Fibroblast of mammary gland (primary cell): ENCODE measurements at places on chromosomes 7 and 10.

- peak; percentile 95 for DNase-seq
Observed at GRCh38 chr7:47622946-47623640, 41.2 kb upstream of the TNS3 start.

- no peak for DNase-seq
Observed at GRCh38 chr10:97096261-97097083, 89.3 kb downstream of the SLIT1 start.

DNA sequence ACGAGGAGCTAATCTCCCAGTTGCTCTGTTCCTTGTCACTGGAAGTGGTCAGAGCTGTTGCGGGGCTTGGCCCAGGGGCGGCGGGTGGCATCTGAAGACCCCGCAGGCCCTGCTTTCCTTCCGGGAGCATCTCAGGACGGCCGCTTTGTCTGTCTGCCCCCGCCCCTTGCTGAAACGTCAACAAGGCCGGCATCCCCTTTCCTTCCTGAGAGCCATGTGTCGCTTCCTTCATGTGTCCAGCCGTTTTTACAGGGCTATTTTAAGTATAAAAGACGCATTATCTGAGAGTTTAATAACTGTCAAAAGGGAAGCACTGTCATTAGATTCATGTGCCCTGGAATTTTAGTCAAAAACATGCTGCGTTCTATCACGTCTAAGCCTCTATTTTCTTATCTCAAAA is 110.4 kb downstream of the CUX1 start:
- no peak for DNase-seq

DNA sequence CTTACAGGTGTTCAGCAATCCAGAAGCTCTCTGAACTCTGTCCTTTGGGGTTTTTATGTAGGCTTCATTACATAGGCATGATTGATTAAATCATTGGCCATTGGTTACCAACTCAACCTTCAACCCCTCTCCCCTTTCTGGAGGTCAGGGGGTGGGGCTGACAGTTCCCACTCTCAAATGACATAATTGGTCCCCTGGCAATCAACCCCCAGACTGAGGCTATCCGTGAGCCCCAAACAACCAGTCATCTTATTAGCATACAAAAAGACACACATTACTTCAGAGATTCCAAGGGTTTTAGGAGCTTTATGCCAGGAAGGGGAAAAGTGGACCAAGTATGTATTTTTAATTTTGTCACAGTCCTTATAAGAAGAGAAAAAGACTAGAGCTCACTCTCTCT is 92.1 kb downstream of the ZNF467 start:
- no peak for DNase-seq

DNA sequence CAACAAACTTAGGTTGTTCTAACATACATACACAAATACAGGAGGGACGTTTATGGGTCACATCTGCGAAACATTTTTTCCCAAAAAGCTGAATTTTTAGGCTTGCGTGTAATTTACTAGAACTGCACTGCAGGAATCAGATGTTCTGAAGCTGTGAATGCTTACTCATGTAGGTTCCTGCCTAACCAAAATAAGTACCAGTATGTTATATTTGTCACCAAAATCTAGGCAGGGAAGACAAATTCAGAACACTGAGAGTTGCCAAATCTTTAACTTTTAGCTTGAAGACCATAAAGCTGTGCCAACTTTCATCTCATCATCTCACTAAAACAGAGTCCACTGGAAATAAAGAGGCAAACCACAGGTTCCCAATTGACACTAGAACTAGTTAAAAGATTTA is 5.7 kb downstream of the UBE2H start:
- peak; percentile 53 for DNase-seq

DNA sequence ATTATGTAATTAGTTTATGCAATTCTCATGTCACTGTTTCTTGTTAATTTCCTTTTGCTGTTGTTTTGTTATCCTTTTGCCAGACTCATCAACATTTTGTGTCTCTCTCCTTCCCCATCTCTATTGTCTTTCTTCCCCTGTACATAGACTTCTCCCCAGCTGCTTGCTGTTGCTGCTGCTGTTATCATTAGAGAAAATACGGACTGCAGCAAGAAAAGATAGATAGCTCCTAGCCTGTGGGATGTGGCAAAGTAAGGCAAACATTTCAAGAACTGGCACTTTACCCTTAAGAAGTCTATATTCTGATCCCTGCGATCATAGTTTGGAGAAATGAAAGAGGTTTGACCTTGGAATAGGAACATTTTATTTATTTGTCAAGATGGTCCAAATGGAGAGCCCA is 162.2 kb downstream of the AOAH start:
- no peak for DNase-seq

GRCh38 chr10:33129141-33129995 is 171.3 kb upstream of the ITGB1 start:
- DNase-seq = peak; percentile 96

- peak; percentile 60 for DNase-seq
Observed at GRCh38 chr10:86757113-86757972, 924 bp downstream of the BMPR1A start.

DNA sequence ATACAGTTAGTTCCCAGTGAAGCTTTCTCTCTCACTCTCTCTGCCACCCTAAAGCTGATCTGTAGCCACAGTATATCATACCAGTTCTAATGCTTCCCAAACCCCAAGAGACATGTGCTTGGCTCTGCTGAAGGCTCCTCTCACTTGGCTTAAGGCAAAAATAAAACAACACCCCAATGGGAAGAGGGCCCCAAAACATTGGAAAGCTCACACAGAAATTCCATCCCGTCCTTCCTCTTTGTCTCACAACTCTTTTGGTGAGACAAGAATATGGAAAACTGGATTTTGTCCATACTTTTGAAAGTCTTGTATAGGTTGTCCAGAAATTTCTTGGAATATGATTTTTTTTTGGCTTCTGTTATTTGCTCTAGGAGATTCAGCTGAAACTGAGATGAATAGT is 56.1 kb upstream of the WNT16 start:
- DNase-seq = no peak
